Gastroesophageal sphincter (tissue), 4 donors: ENCODE measurements at places on chromosomes 4 and X.

- H3K4me3 ChIP-seq = no peak overlapping the region
- no peak overlapping the region for H3K27ac ChIP-seq
- H3K27me3 ChIP-seq = no peaks in the 10 kb centered on the region
Observed at GRCh38 chr4:54840992-54841768, 183.4 kb downstream of the KIT start.

- no peak overlapping the region for H3K27ac ChIP-seq
- H3K36me3 ChIP-seq = no peaks in the 10 kb centered on the region
- ATAC-seq = no peak
- no peaks in the 10 kb centered on the region for H3K27me3 ChIP-seq
- H3K4me3 ChIP-seq = no peak overlapping the region
Observed at GRCh38 chrX:19776753-19777152, 110.6 kb downstream of the SH3KBP1 start.

GRCh38 chrX:43878906-43879526, 3.2 kb downstream of the MAOB start:
- no peaks in the 10 kb centered on the region for H3K36me3 ChIP-seq
- ATAC-seq = no peak
- H3K4me3 ChIP-seq = no peak overlapping the region

DNA sequence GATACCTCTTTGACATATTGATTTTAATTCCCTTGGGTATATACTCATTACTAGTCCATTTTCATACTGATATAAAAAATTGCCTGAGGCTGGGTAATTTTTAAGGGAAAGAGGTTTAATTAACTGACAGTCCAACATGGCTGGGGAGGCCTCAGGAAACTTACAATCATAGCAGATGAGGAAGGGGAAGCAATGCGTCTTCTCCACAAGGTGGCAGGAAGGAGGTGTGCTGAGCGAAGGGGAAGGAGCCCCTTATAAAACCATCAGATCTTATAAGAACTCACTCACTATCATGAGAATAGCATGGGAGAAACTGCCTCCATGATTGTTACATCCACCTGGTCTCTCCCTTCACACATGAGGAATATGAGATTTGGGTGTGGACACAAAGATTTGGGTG, 42.4 kb downstream of the MSX1 start:
- no peak overlapping the region for H3K4me3 ChIP-seq
- H3K4me1 ChIP-seq = no peaks in the 10 kb centered on the region
- ATAC-seq = no peak
- H3K36me3 ChIP-seq = no peaks in the 10 kb centered on the region

DNA sequence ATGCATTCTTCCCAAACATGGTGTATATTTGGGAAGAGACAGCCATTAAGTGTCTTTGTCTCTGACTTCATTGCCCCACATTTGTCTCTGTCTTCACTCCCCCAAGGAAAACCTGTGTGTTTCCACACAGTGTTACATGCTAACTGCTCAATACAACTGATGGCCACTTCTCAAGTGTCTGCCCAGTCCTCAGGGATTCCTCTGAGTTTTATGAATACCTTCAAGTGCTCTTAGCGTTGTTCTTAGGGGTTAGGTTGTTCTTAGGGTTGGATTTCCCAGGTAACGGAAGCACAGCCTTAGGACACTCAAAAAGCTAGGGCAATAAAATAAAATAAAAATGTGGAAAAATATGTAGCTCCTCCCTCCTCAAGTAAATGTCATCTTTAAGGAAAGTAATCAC, 64.7 kb upstream of the PLAC8 start:
- no peaks in the 10 kb centered on the region for H3K27me3 ChIP-seq
- no peak overlapping the region for H3K4me3 ChIP-seq
- no peaks in the 10 kb centered on the region for H3K36me3 ChIP-seq
- ATAC-seq = peak; percentile 25

DNA sequence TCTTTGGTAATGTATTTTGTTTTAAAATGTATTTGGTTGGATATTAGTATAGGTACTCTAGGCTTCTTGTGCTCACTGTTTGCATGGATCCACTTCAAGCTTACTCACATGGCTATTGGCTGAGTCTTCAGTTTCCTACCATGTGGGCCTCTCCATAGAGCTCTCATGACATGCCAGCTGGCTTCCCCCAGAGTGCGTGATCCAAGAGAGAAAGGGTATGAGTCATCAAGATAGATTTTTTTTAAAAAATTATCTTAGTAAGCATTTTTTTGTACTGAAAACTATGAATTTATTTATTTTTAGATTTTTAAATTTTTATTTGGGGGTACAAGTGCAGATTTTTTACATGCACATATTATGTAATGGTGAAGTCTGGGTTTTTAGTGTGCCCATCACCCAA, 219.1 kb upstream of the AMOT start:
- no peak overlapping the region for H3K27ac ChIP-seq
- no peaks in the 10 kb centered on the region for H3K36me3 ChIP-seq
- no peaks in the 10 kb centered on the region for H3K4me1 ChIP-seq
- H3K4me3 ChIP-seq = no peak overlapping the region

GRCh38 chrX:110322603-110323002, 4.7 kb upstream of the AMMECR1 start:
- H3K4me1 ChIP-seq = no peaks in the 10 kb centered on the region
- H3K27ac ChIP-seq = no peak overlapping the region
- no peaks in the 10 kb centered on the region for H3K36me3 ChIP-seq
- no peaks in the 10 kb centered on the region for H3K27me3 ChIP-seq

GRCh38 chrX:124030520-124030919, 69.0 kb downstream of the STAG2 start:
- H3K27me3 ChIP-seq = no peaks in the 10 kb centered on the region
- H3K27ac ChIP-seq = no peak overlapping the region
- no peaks in the 10 kb centered on the region for H3K36me3 ChIP-seq

DNA sequence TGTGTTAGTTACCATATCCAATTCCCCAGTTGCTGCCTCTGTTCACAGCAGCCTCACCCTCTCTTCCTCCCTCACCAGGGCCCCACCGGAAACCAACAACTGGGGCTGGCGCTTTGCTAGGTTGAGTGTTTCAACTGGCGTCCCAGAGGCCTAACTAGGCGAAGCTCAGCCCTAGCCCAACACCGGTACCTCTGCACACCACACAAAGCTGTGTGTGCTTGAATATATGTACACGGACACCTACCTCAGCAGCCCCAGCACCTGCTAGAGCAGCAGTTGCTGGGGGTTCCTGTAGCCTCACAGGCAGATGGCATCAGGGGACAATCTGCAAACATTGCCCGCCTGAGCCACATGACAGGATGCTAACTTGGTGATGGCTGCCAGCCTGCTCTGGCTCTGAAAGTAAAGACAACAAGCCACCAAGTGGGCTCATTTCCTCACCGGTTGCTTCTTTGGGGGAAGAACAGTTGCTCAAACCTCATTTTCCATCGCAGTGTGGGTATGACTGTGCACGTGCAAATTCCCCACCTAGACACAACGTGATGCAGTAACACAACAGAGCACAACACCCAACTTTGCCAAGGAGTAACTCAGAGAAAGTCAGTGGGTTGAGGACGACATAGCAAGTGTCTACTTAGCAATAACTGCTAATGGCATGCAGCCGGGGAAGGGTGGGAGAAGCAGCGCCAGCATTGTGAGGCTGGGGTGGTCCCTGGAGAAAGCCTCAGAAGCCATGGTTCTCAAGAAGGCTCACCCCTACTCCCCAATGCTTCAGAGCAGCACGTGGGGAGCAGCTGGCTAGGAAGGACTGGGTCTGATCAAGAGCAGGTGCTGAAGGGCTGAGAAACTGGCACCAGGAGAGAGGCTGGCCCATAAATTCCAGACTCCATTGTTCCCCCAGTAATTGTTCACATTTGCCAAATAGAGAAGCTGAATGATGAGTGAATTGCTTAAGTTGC, 139.5 kb downstream of the SH3KBP1 start:
- ATAC-seq = no peak
- no peaks in the 10 kb centered on the region for H3K4me1 ChIP-seq
- no peaks in the 10 kb centered on the region for H3K27me3 ChIP-seq
- no peak overlapping the region for H3K27ac ChIP-seq
- H3K4me3 ChIP-seq = no peak overlapping the region

DNA sequence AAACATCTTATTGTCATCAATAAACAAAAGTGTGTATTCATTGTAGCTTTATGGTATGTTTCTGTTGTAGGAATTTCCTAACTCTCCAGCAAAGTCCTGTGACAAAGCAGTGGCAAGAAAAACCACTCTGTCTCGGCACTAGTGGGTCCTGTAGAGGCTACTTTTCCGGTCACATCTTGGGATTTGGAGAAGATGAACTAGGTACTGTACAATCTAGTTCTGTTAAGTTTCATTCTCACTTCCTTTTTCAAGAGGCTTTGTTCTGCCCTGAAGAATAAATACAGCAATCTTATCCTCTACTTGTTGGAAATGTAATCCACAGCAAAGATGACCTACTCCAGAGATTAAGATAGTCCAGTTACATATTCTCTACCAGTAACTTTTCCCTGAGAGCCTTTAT, 69.3 kb downstream of the HHIP start:
- H3K27ac ChIP-seq = no peak overlapping the region
- no peak for ATAC-seq
- H3K27me3 ChIP-seq = no peaks in the 10 kb centered on the region
- H3K4me3 ChIP-seq = no peak overlapping the region

GRCh38 chr4:22596409-22596808, 80.5 kb upstream of the ADGRA3 start:
- no peak for ATAC-seq
- no peaks in the 10 kb centered on the region for H3K4me1 ChIP-seq
- H3K36me3 ChIP-seq = no peaks in the 10 kb centered on the region
- no peak overlapping the region for H3K4me3 ChIP-seq
- H3K27me3 ChIP-seq = no peaks in the 10 kb centered on the region
- no peak overlapping the region for H3K27ac ChIP-seq
